ENCODE measurements at places on chromosomes 5 and 9.

GRCh38 chr9:21294904-21295538 lies 10.1 kb downstream of the IFNA5 start:
- no peak for DNase-seq

DNA sequence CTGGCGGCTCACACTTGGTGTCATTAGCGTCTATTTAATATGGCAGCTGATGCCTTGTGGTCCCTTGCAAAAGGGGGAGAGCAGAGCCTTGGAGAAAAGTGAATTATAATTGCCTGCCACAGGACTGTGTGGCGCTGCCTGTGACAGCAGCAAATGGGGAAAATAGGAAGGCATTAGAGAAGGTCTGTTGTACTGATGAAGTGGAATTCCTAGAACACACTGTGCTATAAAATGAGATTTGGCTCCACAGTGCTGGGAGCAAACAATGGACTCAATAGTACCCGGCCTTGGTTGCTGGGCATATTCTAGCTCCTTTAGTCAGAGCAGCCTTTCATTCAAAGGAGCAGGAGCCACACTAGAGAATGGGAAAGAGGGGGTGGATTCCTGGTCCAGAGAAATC lies 21.3 kb downstream of the SEMA6A start:
- no peak for DNase-seq

DNA sequence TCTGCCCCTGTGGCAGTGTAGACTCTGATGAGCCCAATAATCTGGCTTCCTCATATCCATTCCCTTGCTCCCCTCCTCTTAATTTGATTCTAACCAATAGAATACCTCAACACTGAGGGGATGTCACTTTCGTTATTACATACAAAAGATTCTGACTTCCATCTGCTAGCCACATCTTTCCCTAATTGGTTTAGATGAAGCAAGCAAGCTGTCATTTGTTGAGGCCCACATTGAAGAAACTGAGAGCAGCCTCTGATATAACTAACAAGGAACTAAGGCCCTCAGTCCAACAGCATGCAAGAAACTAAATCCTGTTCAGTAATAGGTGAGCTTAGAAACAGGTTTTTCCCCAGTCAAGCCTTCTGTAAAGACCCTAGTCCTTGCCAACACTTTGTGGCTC lies 5.8 kb downstream of the ADAMTS6 start:
- no peak for DNase-seq

DNA sequence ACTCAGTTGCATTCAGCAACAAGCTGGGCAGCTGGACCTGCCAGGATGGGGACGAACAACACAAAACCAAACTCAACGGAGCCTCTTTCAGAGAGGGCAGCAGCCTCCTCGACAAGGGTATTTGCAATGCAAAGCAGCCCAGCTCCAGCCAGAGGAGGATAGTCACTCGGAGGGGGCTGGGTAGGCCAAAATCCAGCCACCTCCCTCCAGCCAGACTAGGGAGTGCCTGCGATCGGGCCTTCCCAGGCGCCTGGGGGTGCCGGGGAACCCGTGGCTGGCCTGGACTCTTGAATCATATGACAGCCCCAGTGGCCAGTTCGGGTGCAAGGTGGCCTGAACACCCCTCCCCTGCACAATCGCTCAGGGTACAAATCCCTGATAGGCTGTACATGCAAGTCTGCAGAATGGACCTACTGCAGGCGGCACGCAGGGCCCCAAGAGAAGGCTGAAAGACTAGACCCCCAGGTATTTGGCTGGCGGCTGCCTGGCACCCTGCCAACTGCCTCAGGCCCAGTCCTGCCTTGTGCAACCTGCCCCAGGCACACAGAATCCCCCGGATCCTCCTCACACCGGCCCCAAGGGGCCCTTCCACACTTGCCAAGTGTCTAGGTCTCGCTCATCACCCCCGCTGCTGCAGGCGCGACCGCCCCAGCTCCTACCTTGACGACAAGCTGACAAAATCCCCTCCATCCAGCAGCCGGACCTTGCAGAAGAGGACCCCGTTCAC lies 1.3 kb downstream of the EEIG1 start:
- no peak for DNase-seq

Measured in stimulated activated CD4-positive, alpha-beta T cell treated with anti-CD3 and anti-CD28 coated beads, TNF-alpha, amount 100 ng/mL, for 4 hours (primary cell).